ENCODE measurements at places on chromosomes 12 and 14.
A peak's percentile ranks its signal among the peaks of the same experiment; 100 is the strongest.

DNA sequence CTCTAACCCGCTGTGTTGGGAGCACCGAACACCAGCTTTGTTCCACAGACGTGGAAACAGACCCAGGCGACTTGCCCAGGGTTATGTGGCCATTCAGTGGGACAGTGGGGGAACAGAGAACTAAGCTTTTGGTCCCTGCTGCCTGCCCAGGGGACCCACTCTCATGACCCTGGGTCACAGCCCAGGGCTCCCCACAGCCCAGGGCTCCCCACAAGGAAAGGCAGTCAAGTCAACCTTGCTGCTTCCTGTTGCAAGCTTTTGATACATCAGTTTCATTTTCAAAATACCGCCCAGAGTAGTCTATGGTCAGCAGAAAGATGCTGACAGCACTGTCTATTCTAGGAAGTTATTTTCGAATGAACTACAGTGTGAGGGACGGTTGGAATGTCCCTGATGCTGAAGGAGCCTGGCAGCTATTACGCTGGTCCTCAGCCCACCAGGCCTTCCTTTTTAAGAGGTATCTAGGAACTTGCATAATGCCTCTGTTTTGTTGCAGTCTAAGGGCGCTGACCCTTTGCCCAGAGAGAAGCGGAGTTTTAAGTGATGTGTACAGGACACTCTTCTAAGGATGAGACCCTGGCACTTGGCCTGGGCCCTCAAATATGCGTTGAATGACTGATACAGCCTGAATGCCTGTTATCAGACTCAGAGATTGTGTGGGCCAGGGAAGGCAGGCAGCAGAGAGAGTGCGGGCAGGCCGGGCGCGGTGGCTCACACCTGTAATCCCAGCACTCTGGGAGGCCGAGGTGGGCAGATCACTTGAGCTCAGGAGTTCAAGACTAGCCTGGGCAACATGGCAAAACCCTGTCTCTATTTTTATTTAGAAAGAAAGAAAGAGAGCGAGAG lies 12.6 kb upstream of the TTC7B start:
- DNase-seq, result no peak

- no peak for DNase-seq
Measured at GRCh38 chr12:46064548-46064947, 74.2 kb upstream of the SCAF11 start.

- DNase-seq, result no peak
Measured at GRCh38 chr12:109266106-109266879, 42.8 kb downstream of the FOXN4 start.

DNA sequence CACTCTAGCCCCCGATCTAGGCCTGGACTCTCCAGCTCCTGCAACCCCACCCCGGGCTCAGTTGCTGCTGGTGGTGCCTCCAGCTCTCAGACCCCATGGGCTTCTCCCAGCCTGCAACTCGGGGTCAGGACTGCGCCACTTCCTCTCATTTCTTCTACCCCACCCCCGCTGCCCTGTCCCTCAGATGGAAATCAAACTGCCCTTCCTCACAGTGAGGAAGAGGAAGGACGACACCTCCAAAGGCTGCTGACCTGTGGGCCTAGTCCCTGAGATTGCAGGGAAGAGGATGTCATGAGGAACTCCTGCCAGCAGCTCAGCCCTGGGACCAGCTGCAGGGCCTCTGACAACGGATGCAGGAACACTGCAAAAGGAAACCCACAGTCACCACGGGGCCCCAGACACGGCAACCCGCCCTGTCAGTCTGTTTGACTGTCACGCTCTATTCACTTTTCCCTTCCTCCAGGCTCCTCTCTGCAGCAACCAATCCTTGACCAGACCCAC lies 29.3 kb upstream of the PNMA1 start:
- no peak for DNase-seq

DNA sequence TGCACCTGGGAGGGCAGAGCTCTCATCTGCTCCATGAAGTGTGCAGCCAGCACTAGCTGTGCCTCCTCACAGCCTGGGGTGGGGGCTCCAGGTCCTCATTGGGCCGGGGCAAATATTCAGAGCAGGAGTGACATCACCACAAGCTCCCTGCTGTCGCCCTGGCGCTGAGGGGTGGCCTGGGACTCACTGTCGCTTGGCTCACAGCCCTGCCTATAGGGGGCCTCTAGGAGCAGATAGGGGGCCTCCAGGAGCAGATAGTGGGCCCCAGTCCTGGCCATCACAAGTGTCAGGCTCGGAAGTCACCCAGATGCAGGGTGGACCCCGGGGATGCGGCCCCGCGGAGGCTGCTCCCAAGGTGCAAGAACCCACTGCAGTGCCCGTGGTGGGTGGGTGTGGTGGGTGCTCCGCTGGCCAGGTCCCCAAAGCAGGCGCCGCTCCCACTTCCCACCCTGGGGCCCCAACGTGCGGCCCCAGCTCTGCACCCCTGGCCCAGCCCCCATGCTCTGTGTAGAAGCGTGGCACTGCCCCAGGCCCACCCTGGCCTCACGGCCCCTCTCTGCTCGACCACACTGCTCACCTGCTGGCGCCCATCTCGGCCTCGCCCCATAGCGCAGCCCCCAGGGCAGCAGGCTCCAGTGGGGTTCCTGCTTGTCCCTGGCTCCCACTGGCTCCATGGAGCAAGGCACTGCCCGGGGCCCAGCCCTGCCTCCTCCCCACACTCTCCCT lies 18.0 kb downstream of the SYNJ2BP start:
- DNase-seq, result no peak

GRCh38 chr12:4816744-4817525 lies 92.8 kb upstream of the KCNA1 start:
- no peak for DNase-seq

- DNase-seq, result no peak
Measured at GRCh38 chr12:124328116-124328515, 33.2 kb downstream of the RFLNA start.

- DNase-seq, result no peak
Measured at GRCh38 chr12:32558903-32559302, 120.2 kb upstream of the DNM1L start.

DNA sequence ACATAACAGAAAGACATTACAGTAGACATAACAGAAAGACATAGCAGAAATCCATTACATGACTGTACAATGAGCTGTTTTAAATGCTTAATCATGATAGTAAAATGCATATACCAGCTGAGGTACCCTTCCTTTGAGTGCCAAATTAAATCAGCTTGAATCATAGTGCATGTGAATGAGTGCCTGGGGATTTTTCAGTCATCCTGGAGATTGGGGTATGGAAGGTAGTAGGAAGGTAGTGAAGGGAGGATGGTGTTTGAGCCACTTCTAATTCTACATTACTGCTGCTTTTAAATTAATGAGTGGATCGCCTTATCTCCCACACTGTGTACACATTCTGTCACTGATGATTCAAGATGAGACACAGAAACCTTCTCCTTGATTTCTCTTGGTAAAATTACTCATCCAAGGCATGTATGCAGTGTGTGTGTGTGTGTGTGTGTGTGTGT lies 534.2 kb downstream of the LRFN5 start:
- DNase-seq, result no peak

DNA sequence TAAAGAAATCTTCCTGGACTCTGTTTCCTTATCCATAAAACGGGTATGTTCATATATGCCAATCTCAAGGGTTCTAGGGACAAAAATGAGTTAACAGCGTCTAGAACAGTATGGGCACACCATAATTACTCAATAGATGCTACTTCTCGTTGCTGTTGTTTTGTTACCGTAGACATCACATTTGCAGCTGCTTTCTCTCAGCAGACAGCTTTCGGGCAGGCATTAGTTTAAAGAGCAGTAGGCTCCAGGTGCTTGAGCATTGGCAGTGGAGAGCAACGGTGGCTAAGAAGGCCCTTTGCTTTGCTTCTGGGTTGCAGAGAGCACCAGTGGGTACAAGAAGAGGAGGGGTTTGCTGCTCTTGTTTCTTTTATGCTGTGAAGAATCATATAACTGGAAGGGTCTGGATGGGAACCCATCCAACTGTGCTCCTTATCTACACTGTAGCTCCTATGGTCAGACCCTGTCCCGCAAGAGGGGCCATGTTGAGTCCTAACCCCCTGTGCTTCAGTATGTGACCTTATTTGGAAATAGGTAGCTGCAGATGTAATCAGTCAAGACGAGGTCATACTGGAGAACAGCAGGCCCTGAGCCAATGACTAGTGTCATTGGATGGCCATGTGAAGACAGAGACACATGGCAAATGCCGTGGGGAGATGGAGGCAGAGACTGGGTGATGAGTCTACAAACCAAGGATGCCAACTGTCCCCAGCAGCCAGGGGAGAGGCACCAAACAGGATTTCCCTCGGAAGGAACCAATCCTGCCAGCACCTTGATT lies 120.0 kb downstream of the RBM19 start:
- no peak for DNase-seq

DNA sequence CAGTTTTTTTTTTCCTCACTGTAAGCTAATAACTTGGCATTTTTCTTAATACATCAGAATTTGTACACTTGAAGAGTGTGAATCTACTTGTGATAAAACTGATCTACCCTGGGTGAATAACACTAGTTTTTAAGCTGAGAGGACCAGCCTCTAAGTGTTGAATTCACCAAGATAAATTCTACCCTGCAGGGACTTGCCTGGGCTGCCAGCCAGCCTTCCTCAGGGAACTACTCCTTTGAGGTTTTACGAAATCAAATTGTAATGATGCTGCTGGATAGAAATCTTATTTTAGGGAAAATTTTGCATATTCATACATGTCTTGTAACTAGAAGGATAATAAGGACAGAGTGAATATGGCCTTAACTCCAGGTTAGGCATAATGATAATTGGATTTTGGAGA lies 1.9 kb downstream of the MED21 start:
- DNase-seq, result no peak

- no peak for DNase-seq
Measured at GRCh38 chr12:9607716-9608115, at the start of gene KLRB1. Gene KLRB1 (minus strand): TSS chr12:9607916. CDS start chr12:9607839, 77 bp downstream.

DNA sequence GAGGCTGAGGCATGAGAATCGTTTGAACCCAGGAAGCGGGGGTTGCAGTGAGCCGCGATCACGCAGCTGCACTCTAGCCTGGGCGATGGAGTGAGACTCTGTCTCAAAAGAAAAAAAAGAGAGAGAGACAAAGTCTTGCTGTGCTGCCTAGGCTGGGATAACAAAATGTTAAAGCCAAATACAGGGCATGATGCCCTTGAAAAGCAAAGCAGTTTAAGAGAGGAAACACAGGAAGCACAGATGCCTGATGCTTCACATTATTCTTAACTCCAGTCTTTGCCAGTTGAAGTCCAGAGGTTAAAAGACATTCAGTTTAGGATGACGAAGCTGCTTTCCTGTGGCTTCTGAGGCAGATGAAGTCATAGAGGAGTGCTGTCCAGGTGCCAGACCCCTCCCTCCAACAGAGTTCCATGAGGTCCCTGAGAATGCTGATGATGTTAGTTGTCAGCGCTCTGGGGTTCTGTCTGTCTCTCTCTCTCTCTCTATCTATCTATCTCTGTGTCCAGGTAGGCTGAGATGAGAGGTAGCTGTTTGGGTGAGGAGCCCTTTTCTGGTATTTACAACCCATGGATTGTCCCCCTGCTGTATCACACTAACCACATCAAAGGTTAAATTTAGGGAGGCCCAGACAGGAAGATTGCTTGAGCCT lies 4.9 kb upstream of the MRPL52 start:
- peak; percentile 51 for DNase-seq

All from SHP77 treated with DMSO at 0.1 percent for 48 hours (cell line).